ENCODE measurements at places on chromosomes 5 and 9. TPM values are rescaled to one million over a fixed set of nuclear protein-coding genes. Genes with fewer than 3 reads are reported as not detected.

DNA sequence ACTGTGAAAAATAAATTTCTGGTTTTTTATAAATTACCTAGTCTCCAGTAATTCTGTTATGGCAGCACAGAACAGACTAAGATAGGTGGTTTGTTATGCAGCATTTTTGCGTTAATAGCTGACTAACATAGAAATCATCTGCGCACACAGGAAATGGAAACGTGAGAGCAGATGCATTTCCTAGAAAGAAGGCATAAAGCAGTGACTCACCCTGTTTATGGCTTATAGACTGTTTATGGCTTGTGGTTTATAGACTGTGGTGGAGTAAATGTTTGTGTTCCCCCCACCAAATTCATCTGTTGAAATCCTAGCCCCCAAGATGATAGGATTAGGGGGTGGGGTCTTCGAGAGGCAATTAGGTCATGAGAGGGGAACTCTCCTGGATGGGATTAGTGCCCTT is 18.3 kb upstream of the OSMR start:
- no peak for DNase-seq

- no peak for DNase-seq
Measured at GRCh38 chr9:24590432-24590831, 44.7 kb upstream of the IZUMO3 start.

GRCh38 chr5:145976431-145977155 is 40.2 kb downstream of the SH3RF2 start:
- DNase-seq = peak; percentile 67

DDX4 gene
- not detected for total RNA-seq
